ENCODE measurements at places on chromosomes 2 and 18.
A peak's percentile ranks its signal among the peaks of the same experiment; 100 is the strongest.

GRCh38 chr2:203797712-203798111 is 69.9 kb upstream of the CTLA4 start:
- no peak for DNase-seq

GRCh38 chr2:64751286-64752260 is 97.9 kb upstream of the SERTAD2 start:
- no peak for DNase-seq

DNA sequence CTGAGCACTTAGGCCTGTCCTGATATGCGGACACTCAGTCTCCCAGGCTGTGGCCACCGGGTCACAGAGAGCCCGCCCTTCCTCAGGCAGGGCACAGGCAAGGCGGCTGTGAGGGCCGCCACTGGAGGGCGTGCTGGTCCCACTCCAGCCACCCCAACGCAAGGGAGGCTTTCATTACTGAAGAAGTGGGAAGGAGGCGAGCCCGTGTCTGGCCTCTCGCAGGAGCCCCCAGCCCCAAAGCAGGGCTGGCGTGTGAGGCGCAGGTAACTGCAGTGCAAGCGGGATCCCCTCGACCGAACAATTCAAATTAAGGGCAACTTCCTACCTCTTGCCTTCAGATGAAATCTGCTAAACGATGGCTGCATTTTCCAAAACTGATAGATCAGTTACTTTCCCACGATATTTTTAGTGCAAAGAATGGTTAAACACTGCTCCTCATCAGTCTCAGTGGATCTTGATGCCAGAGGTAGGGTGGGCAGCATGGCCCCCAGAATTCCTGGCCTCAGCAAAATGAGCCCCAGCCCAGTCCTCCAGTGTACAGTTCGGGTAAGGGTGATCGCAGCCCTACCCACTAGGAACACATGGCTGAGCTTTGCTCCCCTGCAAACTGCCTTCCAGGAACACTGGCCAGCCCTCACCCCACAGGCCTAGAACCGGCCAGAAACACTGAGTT is 97.2 kb downstream of the SEPTIN10 start:
- peak; percentile 15 for DNase-seq

- DNase-seq, result no peak
Measured at GRCh38 chr2:151852260-151853069, 24.2 kb upstream of the ARL5A start.

GRCh38 chr2:147904051-147904450 is 59.2 kb downstream of the ACVR2A start:
- DNase-seq, result no peak

GRCh38 chr2:20104900-20105545 is 53.6 kb upstream of the LAPTM4A start:
- no peak for DNase-seq

DNA sequence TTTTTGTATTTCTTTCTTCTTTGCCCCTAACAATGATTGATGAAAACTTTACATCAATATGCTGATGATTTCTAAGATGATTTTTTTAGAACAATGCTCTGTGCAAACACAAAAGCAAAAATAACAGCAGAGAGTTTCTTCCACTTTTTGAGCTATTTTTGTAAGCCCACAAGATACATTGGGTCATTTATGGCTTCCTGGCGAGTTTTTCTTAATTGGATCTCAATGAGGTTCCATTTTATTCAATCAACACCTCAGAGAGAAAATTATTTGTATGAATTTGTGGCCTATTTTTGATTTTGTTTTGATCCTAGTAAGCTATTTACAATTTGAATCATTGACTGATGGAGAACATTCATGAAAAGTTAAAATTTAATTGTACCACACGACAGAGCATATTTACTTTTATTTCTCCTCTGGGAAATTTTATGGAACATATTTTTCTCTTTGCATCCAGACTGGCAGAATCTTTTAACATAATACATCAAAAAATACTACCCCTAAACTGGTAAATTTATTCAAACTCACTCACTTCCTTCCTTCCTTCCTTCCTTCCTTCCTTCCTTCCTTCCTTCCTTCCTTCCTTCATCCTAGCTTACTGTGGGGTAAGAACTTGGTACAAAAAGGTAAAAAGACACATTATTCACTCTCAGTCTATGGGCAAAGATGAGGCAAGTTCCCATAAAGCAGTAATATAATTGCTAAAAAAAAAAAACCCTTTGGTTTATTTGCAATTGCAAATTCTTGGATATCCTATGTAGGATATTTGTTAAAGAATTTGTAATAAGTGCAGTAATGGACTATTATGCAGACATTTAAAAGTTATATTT is 710.4 kb downstream of the SLC4A3 start:
- no peak for DNase-seq

GRCh38 chr2:144151405-144151804 is 368.5 kb downstream of the ZEB2 start:
- no peak for DNase-seq

GRCh38 chr2:151727593-151728552 is 6.4 kb downstream of the NEB start:
- no peak for DNase-seq

DNA sequence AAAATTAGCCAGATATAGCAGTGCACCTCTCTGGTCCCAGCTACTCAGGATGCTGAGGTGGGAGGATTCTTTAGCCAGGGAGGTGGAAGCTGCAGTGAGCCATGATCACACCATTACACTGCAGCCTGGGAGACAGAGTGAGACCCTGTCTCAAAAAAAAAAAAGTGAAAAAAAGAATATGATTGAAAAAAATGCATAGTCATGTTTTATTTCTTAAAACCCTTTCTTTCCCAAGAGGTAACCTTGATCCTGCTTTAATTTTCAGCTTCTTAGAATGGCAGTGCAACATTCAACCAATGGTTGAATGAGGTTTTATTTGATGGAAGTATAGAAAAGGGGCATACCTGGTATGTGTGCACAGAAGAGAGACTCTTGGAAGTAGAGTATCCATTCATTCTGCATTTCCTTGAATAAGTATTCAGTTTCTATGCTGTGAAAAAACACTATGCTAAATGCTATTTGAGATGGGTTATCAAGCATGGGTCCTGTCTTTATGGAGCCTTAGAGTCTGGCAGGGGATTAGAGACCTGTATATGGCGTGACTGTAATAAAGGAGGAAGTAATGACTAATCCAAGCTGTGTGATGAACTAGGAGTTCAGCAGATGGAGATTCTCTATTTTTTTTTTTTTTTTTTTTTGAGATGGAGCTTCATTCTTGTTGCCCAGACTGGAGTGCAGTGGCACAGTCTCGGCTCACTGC is 146.3 kb downstream of the WDSUB1 start:
- DNase-seq, result no peak

DNA sequence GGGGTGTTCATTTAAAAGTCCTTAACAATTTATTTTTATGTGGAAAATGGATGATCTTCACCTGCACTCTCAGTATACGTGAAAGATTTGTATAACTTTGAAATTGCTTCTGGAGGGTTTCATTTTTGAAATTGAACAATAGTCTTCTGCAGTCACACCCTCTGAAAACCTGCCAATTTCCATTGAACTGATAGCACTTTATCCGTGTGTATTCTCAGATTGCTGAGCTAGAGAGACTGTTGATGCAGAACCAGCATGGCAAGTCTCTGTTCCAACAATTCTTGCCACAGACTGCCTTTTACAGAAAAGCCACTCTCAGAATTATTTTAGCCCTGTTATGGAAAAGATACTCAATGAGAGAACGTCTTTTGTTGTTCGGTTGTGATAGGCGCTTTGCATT is 6.6 kb upstream of the GULP1 start:
- DNase-seq, result no peak

GRCh38 chr18:67954594-67954993 is 438.1 kb upstream of the DSEL start:
- no peak for DNase-seq

GRCh38 chr2:10659898-10660568 is 29.7 kb downstream of the NOL10 start:
- peak; percentile 23 for DNase-seq

- no peak for DNase-seq
Measured at GRCh38 chr2:120488531-120488930, 142.6 kb downstream of the INHBB start.

DNA sequence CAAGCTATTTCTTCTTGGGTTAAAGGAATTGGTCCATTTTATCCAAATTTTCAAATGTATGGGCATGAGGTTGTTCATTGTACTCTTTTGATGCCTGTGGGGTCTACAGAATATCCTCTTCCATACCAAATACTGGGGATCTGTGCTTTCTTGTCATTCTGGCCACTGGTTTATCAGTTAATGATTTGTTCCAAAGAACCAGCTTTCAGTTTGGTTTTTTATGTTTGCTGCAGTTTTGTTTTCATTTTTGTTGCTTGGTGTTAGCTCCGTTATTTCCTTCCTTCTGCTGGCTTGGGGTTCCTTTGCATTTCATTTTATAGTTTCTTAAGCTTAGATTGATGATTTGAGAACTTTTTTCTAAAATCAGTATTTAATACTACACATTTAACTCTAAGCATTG is 45.5 kb downstream of the SLC66A2 start:
- no peak for DNase-seq

DNA sequence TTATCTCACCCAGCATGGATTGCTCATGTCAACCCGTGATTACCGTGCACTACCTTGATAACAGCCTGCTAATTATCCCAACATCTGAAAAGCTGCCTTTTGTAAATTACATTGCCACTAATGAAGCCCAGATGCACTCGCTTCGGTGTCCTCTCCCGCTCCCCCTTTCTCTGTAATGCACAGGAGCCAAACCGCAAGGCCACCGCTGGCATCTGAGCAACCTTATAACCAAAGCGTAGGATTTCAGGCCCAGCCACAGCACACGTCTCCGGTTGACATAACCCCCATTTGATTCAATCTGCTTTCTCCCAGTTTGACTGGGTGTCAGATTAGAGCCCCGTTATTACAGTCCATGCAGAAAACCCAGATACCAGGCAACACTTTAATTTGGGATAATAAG is 341.2 kb downstream of the ALK start:
- no peak for DNase-seq

GRCh38 chr2:14706201-14706600 is 73.7 kb downstream of the LRATD1 start:
- DNase-seq, result no peak

GRCh38 chr2:135150725-135151124 is 98.6 kb downstream of the RAB3GAP1 start:
- no peak for DNase-seq

GRCh38 chr2:2291500-2292260 is 39.4 kb downstream of the MYT1L start:
- no peak for DNase-seq

DNA sequence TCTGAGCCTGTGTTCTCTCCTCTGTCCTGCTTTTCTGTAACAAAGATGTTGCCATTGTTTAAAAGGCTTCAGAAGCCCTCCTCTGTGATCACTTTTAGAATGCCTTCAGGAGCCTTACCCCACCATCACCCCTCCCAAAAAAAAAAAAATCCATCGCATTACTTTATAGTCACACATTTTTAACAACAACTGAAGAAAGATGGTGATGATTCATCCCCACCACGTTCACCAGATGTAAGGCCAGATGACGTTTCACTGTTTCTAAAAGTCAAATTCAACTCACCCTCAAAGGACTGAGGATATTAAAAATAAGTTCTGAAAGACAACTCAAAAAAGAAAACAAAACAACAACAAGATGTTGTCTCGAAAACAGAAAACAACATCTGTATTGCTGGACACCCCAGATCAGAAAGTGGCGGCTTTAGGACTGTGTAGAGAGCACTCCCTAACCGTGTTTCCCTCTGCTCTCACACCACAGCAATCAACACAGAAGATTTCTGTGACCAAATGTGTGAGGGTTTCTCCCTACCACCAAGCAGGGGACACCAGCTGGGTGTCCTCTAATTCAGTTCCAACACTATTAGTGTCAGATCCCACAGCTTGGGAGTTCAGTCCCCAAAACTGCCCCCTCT is 61.9 kb upstream of the CREB1 start:
- DNase-seq, result no peak

Measured in activated T-cell treated with anti-CD3 and anti-CD28 coated beads for 48 hours (primary cell).